ENCODE measurements at places on chromosomes 12 and 14.

DNA sequence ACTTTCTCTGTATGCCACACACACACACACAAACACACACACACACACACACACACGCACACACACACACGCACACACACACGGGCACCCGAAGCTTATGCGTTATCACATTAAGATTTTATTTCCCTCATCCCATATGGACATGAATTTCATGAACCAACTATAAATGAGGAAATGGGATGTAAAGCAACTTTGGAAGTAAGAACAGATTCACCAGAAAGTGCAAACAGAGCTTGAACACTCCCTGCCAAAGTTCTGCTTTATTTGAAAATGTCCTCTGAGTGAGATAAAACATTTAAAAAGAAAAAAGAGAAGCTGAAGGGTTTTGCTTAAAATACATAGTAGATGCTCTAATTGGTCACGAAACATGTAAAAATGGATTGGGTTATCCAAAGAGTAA lies 90.4 kb upstream of the OTX2 start:
- DNase-seq, result no peak

GRCh38 chr12:99960311-99960710 lies 24.4 kb downstream of the ANKS1B start:
- DNase-seq, result no peak

DNA sequence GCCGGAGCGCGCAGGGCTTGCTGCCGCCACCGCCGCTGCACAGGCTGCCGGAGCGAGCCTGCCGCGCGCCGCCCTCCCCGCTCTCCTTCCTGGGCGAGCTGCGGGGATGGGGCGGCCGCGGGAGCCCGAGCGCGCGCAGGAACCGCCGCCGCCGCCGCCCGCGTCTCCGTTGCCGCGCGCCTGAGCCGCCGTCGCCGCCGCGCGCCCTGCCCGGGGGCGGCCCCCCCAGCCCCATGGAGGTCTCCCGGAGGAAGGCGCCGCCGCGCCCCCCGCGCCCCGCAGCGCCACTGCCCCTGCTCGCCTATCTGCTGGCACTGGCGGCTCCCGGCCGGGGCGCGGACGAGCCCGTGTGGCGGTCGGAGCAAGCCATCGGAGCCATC lies 352 bp downstream of the PLXNC1 start:
- no peak for DNase-seq

GRCh38 chr14:106487600-106487999 lies 961.2 kb downstream of the TMEM121 start:
- no peak for DNase-seq

DNA sequence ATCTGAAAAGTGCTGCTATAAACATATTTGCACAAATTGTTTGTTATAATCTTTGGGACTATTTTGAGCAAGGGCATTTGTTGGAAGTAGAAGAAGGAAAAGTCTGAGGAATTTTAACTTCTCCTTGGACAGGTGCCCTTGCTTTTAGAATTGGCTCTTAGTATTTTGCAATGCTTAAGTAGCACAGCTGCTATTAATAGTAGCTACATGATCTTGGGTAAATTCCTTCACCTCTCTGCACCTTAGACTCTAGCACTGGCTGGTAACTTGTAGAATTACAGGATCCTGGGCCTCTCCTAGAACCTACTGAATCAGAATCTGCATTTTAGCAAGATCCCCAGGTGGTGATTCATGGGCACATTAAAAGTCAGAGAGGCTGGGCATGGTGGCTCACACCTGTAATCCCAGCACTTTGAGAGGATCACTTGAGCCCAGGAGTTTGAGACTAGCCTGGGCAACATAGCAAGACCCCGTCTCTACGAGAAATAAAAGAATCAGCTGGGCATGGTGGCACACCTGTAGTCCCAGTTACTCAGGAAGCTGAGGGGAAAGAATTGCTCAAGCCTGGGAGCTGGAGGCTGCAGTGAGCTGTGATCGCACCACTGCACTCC lies 10.8 kb upstream of the TMEM120B start:
- DNase-seq, result no peak

- no peak for DNase-seq
These were observed 148.6 kb downstream of the CALM1 start for GRCh38 chr14:90545382-90545781.

- no peak for DNase-seq
These were observed 89.6 kb upstream of the PTPRR start for GRCh38 chr12:71010143-71010479.

GRCh38 chr12:117680312-117680711 lies 288.5 kb downstream of the KSR2 start:
- DNase-seq, result no peak

GRCh38 chr12:54558311-54558710 lies 8.9 kb downstream of the PDE1B start:
- no peak for DNase-seq

- DNase-seq, result no peak
These were observed 31.0 kb downstream of the HCFC2 start for GRCh38 chr12:104095289-104095688.

DNA sequence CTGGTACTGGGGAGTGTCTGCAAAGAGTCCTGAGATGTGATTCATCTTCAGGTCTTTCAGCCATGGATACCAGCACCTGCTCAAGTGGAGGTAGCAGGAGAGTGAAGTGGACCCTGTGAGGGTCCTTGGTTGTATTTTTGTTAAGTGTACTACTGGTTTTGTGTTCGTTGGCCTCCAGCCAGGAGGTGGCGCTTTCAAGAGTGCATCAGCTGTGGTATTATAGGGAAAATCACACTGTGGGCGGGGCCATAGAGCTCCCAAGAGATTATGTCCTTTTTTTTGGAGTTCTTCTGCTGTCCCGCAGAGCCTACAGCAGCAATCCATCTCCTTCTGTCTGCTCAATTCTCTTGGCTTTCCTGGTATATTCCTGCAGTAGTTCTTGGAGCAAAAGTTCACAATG lies 66.8 kb downstream of the SPATA7 start:
- no peak for DNase-seq

DNA sequence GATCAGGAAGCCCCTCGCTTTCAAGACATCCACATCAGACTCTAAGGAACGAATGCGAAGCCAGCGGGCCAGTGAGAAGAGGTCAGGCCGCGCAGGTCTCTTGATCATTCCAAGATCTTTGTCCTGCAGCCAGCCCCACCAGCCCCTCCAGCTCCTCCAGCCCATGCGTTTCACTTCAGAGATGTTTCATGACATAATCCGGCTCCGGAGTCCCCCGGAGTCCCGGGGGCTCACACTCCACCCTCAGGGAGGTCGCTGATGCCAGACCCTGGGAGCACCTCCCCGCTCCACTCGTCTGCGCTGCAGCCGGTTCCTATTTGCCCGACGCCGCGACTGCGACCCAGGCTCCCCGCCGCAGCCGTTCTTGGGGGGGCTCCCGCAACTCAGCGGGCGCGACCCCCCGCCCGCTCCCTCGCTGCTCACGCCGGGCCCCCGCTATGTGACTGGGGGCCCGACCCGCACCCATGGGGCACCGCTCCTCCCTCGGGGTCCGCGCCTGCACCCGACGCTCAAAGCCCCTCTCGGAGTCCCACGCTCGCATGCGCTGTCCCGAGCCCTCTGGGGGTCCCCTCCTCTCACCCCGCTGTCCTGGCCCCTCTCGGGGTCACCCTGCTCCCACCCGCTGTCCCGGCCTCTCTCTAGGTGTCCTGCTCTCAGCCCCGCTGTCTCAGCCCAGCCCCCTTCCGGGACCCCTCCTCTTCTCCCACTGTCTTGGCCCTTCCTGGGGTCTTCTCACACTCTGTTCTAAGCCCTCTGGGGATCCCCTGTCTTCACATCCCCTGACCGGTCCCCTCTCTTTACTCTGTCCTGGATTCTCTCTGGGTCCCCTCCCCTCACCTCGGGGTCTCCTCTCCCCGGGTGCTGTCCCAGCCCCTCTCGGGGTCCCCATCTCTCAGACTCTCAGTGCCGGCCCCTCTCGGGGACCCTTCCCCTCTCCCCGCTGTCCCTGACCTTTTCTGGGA lies 1.1 kb downstream of the TAOK3 start:
- no peak for DNase-seq

- DNase-seq, result no peak
These were observed 7.2 kb downstream of the ERC1 start for GRCh38 chr12:998020-998874.

GRCh38 chr14:43338713-43339112 lies 1168.4 kb downstream of the FSCB start:
- DNase-seq, result no peak

DNA sequence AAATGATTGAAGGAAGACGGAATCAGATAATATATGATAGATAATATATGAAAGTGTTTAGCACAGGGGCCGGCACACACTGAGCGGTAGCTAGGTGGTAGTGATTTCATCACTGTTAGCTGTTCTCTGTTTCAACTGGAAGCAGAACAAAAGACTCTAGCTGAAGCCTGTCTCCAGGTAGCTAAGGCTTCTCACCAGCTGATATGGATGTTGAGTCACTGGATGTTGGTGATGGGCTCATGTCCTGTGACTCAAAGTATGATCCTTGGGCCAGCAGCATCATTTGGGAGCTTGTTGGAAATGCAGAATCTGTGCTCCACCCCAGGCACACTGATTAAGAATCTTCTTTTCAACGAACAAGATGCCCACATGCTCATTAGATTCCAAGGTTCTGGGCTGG lies 21.7 kb upstream of the KCNA5 start:
- DNase-seq, result no peak

- DNase-seq, result no peak
These were observed 114.8 kb upstream of the FOXN3 start for GRCh38 chr14:89531661-89532335.

GRCh38 chr12:44000309-44000952 lies 164.6 kb downstream of the TMEM117 start:
- DNase-seq, result peak; percentile 22

DNA sequence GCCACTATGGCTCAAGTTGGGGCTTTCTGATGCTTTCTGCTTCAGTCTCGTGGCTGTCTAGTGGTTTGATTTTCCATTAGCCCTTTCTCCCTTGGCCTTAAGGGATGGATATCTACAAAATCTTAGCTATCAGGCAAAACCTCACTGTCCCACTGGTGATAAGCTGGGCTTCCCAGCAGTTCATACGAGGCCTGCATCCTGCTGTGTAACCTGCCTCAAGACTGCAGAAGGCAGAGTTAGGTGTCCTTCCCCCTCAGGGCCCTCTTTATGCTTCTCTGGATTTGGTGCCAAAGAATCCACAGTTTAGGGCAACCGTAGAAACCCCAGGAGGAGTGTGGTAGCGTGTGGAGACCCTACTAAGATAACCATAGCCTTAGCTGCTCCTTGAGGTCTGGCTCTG lies 38.9 kb downstream of the ETV6 start:
- no peak for DNase-seq

DNA sequence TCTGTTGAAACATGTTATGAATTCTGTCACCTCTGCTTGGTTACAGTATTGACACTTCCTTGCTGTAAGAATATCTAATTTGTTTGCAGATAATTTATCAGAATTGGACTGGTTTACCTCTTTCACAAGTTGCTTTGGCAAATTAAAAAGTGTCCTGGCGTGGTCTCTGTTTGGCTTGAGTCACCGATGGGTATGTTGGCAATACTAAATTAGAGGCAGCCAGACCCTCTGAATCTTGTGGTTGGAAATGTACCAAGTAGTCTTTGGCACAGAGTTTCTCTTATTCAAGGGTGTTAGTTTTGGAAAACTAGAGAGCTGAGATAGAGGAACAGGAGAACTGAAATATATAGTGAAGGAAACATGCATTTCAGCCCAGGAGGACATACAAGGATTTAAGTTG lies 521.1 kb upstream of the MGAT4C start:
- DNase-seq, result no peak

DNA sequence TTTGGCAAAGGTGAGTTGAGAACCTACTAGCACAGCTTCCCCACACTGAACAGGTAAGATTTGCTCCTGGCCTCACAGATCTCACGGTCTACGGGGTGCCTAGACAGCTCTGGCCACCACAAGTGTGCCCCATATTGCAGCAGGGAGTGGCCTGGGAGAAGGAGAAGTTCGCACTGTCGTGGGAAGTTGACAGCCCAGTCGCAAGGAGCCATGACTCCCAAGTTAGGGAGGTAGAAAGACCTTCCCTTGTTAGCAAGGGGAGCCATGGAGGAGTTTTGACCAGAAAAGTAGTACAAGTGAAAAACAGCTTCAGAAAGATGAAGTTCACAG lies 316.3 kb downstream of the BCL11B start:
- no peak for DNase-seq

DNA sequence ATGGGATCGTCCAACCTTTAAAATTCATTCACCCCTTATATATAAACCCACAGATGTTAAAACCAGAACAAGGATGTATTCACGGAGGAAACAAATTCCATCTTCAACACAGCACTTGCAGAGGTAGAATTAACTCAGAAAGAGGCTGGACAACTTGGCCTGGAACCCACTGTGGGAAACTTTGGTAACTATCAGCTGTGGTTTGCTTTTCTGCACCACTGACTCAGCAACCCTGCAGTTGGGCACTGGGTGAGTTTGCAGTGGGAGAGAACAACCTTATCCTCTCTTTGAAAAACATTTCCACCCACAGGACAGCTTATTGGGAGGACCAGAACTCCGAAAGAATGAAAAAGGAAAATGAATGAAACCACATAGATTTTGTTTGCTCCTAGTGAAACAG lies 66.3 kb downstream of the ZNF664 start:
- no peak for DNase-seq

GRCh38 chr12:114500775-114501473 lies 95.0 kb upstream of the TBX5 start:
- no peak for DNase-seq

- DNase-seq, result no peak
These were observed 4.8 kb downstream of the EMG1 start for GRCh38 chr12:6975297-6976032.

DNA sequence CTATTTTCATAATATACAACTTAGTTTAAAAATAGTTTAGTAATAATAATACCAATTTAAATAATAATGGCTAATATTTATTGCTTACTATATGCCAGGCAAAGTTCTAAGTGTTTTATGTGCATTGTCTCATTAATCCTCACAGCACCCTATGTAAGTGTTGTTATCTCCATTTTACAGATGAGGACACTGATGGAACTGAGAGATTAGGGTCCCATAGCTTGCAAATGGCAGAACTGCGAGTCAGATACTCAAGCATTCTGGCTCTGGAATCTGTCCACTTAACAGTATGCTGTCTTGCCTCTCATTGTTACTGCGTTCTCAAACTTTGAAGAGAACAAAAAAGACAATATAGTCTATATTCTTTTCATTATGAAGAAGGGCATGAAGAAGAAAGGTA lies 19.0 kb downstream of the AP5M1 start:
- no peak for DNase-seq

DNA sequence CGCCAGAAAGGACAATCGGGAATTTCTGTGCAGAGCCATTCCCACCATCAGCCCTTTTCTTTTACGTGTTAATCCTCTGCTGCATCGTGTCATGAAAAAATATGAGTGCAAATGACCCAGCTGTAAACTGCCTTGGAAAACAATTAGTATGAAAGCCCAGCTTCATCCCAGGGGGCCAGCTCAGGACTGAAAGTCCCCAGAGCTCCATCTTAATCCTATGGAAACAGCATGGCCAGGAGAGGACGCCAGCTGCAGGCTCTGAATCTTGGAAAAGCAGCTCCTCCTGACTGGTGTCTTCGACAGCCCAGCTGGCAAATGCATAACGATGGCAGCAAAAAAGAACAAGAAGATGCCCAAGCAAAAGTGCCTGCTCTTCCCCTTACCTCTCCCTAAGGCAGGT lies 191.5 kb downstream of the NTF3 start:
- DNase-seq, result no peak

- no peak for DNase-seq
These were observed 860.4 kb upstream of the FBXO33 start for GRCh38 chr14:40292664-40293063.

Measured in CD4-positive, alpha-beta T cell treated with Interleukin-4 for 4 hours (primary cell).